ENCODE measurements at places on chromosomes 6 and 20.

DNA sequence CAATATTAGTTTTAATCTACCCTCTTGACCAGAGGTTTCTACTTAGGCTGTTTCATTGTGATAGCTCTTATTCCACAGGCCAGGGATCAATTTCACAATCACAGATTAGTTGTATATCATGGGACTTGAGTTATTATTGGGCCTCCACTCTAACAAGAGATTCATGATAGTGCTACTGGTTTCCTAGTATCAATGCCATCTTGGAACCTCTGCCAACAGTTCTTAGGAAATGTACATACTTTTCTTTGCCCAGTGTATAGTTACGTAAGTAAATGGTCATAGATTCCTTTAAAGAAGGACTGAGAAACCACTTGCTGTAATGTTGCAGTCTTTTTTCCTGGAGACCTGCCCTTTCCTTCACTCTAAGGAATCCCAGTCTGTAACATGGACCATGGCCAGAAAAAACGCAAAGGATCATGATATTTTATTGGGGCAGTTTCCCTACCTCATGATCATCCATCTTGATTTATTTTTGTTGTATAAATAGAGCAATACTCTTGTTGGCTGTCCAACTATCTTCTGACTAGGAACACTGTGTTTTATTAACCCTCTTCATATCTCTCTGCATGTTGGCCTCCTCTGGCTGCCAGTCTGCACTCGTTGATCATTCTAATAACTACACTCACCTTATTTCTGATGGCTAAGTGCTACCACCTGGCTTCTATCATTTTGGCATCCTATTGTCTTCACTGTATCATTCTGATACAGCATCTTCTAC, 38.0 kb upstream of the VGLL2 start:
- no peak for DNase-seq

GRCh38 chr20:20553541-20553940, 158.9 kb downstream of the RALGAPA2 start:
- DNase-seq, result no peak

DNA sequence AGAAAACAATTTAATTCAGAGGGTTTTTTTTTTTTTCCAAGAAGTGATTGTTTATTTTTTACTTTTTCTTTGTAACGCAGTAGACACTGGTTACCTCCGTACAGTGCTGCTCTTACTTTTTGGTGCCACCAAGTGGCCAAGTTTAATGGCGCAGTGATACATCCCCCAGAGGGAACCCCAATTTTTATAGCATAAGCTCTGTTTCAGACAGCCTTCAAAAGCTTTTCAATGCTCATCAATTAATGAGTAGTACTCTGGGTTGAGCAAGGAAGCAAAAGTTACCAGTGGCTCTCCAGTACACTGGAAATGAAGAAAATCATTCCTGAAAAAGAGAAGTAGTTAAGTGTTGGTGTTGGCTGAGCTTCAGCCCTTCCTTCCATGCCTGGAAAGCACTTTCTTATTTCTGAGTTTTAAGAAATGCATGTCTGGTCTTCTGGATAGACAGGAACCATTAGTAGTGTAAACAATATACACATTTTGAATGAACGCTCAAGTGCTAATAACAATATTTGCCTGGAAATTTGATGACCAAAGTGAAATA, 129.1 kb upstream of the SMLR1 start:
- DNase-seq, result peak; percentile 73

GRCh38 chr6:144434308-144434990, 149.3 kb downstream of the UTRN start:
- peak; percentile 74 for DNase-seq

DNA sequence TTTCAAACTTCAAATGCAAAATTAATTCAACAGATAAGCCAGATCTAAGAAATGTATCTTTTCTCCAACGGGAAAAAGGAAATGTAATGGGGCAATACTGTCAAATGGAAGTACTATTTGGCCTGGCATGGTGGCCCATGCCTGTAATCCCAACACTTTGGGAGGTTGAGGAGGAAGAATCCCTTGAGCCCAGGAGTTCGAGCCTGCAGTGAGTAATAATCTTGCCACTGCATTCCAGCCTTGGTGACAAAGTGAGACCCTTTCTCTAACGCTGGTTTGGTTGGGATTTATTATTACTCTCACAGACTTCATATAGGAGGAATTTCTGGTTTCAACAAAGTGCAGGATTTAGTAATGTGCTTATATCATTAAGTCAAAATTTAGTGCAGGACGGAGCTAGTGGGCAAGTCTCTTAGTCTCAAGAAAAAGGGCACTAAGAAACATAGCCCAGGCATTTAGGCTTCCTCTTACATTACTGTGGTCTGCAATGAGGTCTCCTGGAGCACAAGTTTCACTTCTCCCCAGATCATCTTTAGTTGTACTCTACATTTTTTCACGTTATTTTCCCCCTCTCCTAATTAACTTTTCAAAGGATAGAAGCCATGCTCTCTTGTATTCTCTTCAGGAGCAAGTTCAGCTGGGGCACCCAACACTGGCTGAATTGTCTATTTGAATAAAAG, 23.1 kb downstream of the TRIM27 start:
- DNase-seq, result no peak

DNA sequence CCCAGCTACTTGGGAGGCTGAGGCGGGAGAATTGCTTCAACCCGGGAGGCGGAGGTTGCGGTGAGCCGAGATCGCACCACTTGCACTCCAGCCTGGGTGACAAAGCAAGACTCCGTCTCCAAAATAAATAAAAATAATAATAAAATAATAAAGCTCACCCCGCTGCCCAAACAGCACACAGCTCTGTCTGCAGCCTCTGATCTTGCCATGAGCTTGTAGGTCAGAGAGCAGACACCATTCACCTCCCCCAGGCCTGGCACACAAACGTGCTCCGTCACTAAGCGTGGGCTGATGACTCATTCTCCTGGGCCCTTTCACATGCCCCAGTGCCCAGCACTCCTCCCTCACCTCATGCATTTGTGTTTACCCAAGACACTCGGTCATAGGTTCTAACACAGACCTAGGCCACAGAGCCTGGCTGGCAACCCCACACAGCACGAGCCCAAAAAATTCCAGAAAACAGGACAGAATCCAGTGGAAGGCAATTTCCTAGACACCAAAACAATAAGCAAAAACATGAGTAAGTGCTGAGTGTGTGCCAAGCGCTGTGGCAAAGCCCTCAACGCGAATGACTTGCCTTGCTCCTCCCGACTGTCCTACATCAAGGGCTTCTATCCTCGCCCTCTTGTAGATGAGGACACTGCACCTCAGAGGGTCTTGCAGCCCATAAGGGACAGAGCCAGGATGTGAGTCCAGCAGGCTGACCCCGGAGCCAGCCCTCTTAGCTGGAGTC, 18.0 kb downstream of the ATP9A start:
- peak; percentile 97 for DNase-seq

DNA sequence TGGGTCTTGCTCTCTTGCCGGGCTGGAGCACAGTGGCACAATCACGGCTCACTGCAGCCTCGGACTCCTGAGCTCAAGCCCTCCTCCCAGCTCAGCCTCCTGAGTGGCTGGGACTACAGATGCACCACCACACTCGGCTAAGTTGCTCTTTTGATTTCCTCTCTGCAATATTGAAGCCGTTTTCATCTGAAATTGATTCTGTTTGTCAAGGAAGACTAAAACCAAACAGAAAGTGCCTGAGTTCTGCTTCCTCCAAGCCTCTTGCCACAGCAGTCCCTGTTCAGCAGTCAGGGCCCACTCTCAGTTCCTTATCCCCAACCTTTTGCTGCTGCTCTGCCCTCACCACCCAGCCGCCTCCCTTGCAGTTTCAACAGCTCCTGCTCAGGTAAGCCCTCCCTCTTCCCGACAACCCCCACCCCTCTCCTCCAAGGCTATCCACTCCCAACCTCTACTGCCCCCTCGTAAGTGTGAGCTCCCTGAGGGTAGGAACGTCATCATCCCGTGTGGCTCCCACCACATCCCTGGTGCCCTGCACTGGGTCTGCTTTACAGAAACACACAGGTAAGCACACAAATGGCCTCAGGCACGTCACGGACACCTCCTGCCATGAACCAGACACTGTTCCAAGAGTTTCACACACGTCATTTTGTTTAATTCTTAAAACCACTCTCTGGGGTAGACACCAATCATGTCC, 70.7 kb upstream of the TAB2 start:
- DNase-seq, result no peak

- peak; percentile 9 for DNase-seq
These were observed 191.0 kb downstream of the UNC5CL start for GRCh38 chr6:40848038-40848437.

- DNase-seq, result peak; percentile 65
These were observed 172.1 kb upstream of the GGTLC1 start for GRCh38 chr20:24160563-24161281.

GRCh38 chr6:112983713-112984261, 636.7 kb downstream of the RFPL4B start:
- DNase-seq, result peak; percentile 67

- no peak for DNase-seq
These were observed 12.2 kb downstream of the HNF4A start for GRCh38 chr20:44367746-44368145.

DNA sequence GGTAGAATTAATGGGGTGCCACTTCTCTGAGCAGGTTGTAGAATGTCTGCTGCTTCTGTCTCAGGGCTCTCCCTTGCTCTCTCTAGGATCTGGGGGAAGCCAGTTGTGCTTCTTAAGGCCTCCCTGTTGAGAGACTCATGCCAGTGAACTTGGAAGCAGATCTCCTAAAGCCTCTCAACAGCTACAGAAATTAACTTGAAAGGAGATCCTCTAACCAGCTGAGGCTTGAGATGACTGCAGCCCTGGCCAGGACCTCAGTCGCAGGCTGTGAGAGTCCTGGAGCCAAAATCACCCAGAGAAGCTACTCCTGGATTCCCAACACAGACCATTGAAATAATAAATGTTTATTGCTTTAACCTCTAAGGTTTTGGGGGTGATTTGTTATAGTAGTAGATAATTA, 180.2 kb upstream of the MARCKS start:
- DNase-seq, result no peak

GRCh38 chr6:134035823-134036296, 16.6 kb downstream of the SLC2A12 start:
- peak; percentile 59 for DNase-seq

- DNase-seq, result no peak
These were observed 41.6 kb downstream of the ZBTB2 start for GRCh38 chr6:151349651-151350270.

DNA sequence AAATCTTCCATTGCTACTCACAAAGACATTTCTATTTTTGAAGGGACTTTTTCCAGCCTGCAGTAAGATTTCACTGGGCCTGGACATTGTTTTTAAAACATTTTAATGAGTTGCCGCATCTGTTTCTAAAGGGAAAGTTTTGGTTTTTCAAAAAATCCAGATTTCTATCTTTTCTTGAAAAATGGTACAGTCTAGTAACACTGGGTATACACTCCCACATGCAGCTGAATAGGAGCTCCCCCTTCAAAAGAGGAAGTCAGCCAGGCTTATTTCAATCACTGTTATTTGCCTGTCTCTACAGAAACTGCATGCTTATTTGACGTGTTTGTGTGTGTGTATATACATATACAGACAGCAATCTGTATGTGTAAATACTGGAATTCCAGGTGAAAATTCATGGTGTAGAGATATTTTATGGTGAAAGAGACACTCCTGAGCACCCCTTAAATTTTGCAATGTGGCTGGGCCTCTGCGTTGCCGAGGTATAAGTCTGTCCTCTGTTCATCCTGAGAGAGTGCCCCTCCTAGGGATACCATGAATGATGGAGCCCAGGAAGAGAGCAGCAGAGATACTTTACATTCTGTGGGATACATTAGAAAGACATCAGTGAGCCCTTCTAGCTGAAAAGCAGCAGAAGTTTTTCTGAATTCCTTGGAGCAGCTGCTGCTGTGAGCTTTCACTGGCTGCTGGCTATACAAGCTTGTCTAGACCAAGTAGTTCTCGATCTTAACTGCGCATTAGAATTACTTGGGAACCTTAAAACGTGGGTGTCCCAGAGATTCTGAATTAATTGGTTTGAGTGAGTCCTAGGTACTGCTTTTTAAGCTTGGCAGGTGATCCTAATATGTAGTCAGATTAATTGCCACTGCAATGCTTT, 12.0 kb upstream of the ABRACL start:
- DNase-seq, result no peak

- peak; percentile 54 for DNase-seq
These were observed 48.8 kb downstream of the EPB41L2 start for GRCh38 chr6:131014080-131014776.

Data from fibroblast of lung (primary cell).